Activated CD4-positive, CD25-positive, alpha-beta regulatory T cell (primary cell): ENCODE measurements at places on chromosomes 1 and 21.

DNA sequence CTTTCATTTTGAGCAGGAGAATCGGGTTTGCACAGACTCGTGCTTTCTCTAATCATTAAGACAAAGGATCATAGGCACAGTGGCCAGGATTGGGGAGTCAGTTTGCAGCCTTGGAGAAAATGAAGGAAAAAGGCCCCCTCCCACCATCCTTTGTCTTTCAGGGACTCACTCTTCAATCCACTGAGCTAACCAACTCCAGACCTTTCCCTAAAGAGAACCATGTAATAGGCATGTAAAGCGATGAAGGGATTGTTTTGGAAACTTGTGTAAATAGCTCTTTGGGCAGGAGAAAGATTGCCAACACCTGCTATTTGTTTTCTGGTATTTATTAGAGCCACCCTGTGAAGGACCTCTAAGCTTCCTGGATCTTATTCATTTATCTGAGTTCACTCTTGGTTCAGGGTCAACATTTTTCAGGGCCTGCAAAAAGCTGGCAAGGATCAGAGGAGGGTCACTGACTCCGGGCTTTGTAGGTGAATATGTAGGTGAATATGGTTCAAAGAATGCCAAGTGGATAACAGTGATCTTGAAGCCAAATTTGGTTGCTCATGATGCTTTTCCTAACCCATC, 192.6 kb upstream of the FGGY start:
- DNase-seq = no peak

- DNase-seq = no peak
Measured at GRCh38 chr1:207847116-207847515, 63.8 kb downstream of the CD34 start.

DNA sequence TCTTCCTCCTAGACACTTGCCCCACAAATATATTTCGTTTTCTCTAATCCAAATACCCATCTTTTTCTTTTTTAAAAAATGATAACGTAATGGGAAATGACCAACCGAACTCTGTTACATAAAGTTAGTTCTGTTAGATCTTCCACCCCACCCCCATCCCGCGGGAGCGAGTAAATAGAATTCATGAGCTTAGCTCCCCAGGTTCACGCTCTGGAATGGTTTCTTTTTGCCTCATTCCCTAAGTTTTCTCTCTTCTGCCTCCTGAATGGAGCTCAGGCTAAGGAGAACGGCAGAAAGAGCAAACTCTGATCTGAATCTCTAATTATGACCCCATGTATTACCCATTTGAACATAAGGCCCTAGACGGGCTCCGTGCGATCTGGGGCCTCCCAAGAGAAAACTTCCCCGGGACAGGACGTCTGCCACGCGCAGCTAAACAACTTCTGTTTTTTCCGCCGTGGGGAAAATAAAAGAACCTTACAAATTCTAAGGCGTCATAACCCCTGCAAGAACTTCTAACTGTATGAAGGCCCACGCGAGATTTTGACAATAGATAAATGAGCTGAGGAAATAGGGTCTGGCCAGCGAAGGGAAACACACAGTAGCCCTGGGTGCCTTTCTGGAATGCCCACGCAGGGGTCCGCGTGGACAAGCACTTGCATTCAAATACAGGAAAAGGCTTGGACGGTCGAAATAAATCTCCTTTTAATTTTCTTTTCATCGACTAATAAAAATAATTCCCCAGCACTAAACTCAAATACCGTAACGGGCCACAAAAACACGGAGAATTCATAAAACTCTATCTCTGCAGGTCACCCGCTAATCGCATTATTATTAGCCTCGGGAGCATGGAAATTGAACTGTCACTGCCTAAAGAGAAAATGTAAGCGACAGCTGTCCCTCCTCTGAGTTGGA, 2.2 kb downstream of the TBX15 start:
- DNase-seq = no peak

- DNase-seq = no peak
Measured at GRCh38 chr1:83901547-83902155, 97.3 kb downstream of the TTLL7 start.

DNA sequence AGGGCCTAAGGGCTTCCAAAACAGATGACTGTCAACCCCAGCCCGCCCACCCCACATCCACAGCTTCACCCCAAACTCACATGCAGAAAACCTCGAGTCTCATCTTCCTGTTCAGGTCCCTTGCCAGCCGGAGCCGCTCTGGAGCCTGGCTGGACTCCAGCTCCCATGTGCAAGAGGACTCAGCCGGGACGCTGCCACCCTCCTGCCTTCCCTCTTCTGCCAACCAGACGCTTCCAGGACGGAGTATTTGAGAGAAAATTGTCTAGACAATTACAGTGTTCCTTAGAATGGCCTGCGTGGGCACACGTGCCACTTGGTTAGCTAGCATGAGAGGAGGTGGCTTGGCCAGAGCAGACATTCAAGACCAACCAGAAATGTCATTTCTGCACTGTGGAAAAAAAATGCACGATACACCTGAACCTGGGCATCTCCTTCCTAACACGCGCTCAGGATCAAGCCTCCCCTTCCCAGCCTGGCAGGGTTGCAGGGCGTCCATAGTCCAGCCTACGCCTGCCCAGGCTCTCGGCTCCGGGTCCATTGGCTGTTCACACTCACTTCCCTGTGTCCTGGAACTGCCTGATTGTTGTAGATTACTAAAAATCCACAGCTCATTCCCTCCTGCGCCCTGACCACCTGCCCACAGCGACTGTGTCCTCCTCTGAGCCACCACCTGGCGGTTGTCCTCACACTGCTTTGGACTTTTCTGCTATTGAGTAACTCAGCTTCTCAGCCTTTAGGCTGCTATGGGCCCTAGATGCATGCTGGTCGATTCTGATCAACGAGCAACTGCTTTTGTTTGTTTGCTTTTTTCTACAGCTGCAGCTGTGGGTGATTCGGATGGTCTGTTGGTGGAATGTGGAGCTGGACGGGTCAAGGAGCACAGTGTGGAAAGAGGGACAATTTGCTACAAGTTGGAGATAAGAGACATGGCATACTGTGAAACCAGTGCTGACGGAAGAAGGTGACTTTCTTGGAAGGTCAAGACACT, at the start of gene CLDN14:
Gene CLDN14, minus strand, starts transcription at position 708 of the 988 bp plus-strand sequence. CDS start 18,427 bp downstream, outside the sequence.
- DNase-seq = no peak

DNA sequence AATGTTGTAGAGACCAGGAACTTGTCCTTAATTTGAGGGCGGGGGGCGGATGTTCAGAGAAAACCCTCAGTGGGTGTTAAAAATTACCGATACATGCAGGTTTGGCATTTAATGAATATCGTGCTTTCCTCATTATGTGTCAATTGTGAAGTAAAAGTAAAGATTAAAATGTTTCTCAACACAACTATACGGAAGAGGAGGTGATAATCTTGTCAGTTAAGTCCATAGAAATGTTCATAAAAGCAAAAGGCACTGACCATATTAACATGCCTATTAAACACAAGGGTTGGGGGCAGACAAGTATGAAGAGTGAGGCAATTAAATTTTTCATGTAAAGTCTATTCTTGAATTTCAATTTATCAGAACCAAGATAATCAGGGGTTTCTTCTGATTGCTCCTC, 1.3 kb downstream of the BRINP3 start:
- no peak for DNase-seq

DNA sequence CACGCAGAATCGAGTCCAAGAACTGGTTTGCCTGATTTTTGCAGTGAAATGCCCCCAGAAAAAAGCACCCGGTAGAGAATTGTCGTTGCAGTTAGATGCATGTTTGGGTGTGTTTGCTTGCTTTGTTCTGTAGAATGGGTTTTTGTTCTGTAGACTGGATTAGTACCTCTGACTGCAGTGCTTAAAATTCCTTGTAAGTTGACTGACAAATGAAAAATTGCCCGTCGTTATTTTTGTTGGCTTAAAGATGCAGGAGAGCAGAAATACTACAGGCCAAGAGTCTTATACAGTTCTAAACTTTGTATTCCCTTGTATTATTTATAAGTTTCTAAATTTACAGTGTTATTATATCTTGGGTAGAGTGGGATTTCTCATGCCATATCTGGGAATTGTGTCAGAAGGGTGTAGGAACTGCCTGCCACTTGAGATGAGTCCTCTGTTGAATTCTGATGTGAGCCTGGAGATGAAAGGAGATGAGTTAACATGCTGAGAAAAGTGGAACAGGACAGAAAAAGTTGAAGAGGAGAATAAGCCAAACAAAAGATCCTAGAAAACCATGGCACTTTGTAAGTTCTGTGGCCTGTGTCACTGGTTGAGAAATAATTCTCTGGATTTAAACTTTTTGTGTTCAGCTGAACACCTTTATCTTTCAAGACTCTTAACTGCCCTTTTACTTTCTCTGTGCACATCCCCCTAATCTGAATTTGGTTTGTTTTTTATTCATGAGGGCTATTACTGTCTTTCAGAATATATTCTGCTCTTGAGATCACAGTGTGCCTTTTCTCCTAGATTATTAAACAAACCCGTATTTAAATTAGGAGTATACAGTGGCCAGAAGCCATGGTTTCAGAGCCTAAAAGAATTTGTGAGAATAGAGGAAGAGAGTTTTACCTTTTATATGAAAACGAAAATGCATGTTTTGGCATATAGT, 1.4 kb downstream of the DESI2 start:
- DNase-seq = no peak
